Thyroid gland (tissue), 4 donors: ENCODE measurements at places on chromosomes 2 and 18. TPM values are rescaled to one million over a fixed set of nuclear protein-coding genes. Genes with fewer than 3 reads are reported as not detected.

The TMEM237 gene
- total RNA-seq = 16.7 TPM

The MSTN gene
- total RNA-seq = 0.45 TPM

DNA sequence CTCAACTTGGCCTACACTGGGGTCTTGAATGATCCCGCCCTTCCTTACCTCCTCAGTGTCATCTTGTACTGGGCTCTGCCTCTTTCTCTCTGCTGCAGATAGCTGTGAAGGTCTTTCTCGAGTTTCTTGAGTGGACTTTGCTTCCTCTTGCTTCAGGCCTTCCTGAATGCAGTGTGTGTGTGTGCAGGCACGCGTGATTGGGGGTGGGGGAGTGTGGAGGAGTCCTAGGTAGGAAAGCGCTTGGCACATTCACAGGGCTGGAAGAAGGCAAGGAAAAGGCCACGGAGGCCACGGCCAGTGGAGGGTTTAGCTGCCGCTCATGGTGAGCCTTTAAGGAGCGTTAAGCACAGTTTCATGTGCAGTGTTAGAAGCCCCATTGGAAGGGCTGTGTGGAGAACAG is 5.5 kb downstream of the RALB start:
- no peaks in the 10 kb centered on the region for H3K27me3 ChIP-seq
- no peak overlapping the region for H3K4me3 ChIP-seq
- no peak overlapping the region for H3K27ac ChIP-seq
- no peaks in the 10 kb centered on the region for H3K36me3 ChIP-seq
- H3K4me1 ChIP-seq = peaks cover 7% of the 10 kb centered on the region

DNA sequence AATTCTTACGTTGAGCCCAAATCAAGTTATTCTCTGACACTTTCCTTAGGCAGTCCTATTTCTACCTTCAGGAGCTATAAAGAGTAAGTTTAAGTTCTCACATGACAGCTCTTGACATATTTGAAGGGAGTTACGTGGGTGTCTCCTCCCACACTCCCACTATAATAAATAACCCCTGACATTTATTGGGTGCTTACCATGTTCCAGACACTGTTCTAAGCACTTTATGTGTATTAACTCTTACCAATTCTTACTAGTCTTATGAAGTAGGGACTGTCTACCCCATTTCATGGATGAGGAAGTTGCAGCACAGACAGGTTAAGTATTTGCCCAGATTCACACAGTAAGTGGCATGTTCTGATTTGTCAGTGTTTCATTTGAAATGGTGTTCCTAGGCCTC is 17.9 kb downstream of the PLCL1 start:
- no peaks in the 10 kb centered on the region for H3K36me3 ChIP-seq
- no peak overlapping the region for H3K27ac ChIP-seq
- H3K4me1 ChIP-seq = no peaks in the 10 kb centered on the region
- H3K4me3 ChIP-seq = no peak overlapping the region

DNA sequence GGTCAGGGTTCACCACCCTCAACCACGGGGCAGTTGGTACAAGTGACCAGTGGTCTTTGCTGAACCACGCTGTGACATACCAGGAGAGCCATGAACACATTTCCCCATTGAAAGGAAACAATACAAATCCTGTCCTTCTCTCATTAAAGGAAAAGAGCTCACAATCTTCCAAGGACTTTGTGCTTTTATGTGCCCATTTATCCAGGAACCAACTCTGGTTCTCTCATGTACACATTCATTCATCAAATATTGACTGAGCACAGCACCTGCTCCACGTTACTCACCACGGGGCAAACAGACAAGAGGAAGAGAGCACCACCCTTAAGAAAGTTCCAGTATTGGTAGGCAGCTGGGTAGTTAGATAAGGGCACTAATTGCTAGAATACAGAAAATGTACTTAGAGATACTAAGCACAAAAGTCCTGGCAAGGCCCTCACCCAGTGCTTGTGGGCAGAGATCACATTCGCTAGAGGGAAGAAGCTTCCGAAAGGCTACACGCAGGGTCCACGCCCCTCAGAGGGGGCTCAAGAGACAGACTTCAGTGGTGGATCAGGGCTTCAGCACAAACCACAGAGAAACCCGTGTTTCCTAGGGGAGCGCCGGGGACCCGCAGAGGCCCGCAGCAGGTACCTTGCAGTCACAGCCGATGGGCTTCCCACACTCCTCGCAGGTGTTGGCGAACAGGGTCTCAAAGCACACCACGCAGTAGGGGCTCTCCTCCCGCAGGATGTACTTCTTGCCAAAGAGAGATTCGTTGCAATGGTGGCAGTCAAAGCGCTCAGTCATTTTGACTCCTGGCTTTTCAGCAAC is 12.9 kb downstream of the FHL2 start:
- peaks cover 46% of the 10 kb centered on the region for H3K4me1 ChIP-seq
- no peak for DNase-seq

DNA sequence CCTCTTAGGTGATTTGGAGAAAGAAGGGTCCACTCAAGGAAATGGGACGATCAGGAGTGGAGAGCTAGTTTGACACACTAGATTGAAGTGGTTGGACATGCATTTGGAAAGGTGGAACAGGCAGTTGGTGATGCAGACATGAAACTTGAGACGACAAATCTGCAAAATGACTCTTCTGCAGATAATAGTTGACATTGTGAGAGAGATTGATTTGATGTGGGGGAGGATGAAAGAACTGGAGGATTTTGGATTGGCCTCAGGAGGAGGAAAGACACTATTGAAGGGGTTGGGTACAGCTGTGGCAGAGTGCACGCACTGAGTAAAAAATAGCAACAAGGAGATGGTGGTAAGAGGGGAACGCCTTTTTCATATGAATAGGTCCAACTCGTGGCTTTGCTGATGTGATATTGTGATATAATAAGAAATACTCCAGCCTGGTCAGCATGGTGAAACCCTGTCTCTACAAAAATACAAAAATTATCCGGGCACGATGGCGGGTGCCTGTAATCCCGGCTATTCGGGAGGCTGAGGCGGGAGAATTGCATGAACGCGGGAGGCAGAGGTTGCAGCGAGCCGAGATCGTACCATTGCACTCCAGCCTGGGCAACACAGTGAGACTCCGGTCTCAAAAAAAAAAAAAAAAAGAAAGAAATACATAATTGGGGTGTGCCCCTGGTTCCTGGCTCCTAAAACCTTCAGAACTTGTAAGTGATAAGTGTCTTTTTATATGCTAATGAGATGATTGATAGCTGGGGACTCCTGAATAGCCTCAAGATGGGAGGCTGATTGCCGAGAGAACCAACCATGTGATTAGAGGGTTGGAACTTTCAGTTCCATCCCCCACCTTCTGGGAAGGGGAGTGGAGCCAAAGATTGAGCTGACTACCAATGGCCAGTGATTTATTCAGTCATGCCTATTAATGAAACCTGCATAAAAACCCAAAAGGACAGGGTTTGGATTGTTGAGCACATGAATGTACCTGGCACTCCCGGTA is 9.7 kb downstream of the TTLL4 start:
- H3K36me3 ChIP-seq = no peaks in the 10 kb centered on the region
- H3K27me3 ChIP-seq = no peaks in the 10 kb centered on the region
- H3K4me3 ChIP-seq = no peak overlapping the region
